ENCODE measurements at places on chromosomes 1 and 21. TPM values are rescaled to one million over a fixed set of nuclear protein-coding genes. Genes with fewer than 3 reads are reported as not detected.

Gene ADGRL4
- polyA plus RNA-seq: 11.7 TPM

Gene SYPL2
- polyA plus RNA-seq: 356 TPM

Gene FNDC10
- 1.8 TPM for polyA plus RNA-seq

Gene RAP1GAP
- polyA plus RNA-seq: 1.7 TPM

Gene SYT14
- polyA plus RNA-seq: 1.1 TPM

Gene ANKRD34A
- 0.75 TPM for polyA plus RNA-seq
